ENCODE measurements at places on chromosomes 5 and 9.

GRCh38 chr5:133254803-133255202 lies 203.0 kb downstream of the HSPA4 start:
- H3K4me3 ChIP-seq = no peak overlapping the region
- H3K4me1 ChIP-seq = no peaks in the 10 kb centered on the region
- no peak for DNase-seq
- H3K27me3 ChIP-seq = peaks cover 5% of the 10 kb centered on the region

DNA sequence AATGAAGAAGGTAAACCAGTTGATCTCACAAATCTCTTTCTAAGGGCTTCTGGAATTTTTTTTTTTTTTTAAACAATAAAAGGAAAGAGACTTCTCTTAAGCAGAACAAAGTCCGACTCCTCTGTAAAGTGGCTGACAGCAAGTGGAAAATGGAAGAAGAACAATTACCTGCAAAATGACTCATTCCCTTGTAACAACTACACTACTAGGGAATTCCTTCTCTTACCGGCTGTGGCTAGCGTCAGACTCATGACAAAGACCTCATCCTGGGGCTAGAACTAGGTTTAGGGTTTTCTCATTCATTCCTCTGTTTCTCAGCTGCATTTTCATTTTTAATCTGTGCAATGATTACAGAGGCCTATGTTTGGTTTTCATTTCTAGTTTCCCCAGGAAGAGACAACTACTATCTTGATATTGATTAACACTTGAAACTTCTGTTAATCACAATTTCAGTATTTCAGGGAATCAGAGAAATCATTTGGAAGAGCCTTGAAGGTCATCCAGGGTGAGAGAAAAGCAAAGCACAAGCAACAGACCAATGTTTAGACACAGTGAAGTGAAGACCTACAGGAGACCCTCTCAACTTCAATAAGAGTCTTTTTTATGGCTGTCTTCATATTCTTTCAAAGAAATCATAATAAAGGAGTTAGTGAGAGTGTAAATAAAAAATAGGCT lies 437.9 kb downstream of the RAB3C start:
- peak; percentile 31 for DNase-seq
- H3K27ac ChIP-seq = no peak overlapping the region
- H3K4me3 ChIP-seq = no peak overlapping the region
- no peaks in the 10 kb centered on the region for H3K36me3 ChIP-seq

DNA sequence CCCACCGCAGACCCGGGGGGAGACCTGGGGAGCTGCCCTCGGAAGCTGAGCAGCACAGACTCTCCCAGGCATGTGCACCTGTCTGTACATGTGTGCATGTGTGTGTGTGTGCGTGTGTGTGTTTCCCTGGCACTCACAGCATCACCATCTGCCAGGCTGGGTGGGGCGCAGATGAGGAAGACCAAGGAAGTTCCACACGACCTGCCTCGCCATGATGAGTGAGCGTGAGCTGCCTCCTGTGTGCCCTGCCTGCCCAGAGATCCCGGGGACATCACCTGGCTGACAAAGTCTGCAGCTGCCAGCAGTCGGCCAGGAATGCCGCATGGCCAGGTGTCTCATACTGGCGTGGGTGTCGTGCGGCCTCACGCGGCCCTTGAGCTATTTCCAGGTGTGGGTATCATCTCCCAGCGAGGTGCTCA lies 4.0 kb upstream of the GPSM1 start:
- H3K27ac ChIP-seq = no peak overlapping the region
- no peak overlapping the region for H3K4me3 ChIP-seq
- H3K27me3 ChIP-seq = no peaks in the 10 kb centered on the region
- H3K4me1 ChIP-seq = peaks cover 20% of the 10 kb centered on the region

- H3K27me3 ChIP-seq = no peaks in the 10 kb centered on the region
- peaks cover 19% of the 10 kb centered on the region for H3K4me1 ChIP-seq
- no peak overlapping the region for H3K4me3 ChIP-seq
- H3K36me3 ChIP-seq = no peaks in the 10 kb centered on the region
- DNase-seq = no peak
These were observed 52.1 kb downstream of the TLE1 start for GRCh38 chr9:81637276-81637675.

DNA sequence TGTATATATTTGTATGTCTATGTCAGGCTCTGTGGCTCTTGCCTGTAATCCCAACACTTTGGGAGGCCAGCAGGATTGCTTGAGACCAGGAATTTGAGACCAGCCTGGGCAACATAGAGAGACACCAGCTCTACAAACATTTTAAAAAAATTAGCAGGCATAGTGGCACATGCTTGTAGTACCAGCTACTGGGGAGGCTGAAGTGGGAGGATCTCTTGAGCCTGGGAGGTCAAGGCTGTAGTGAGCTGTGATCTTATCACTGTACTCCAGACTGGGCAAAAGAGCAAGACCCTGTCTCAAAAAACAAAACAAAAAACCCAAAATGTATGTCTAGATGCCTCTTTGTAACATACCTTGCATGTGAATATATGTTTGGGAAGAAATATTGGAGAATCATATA lies 15.8 kb downstream of the ARRDC3 start:
- H3K4me3 ChIP-seq = no peak overlapping the region
- DNase-seq = no peak
- H3K36me3 ChIP-seq = peaks cover 44% of the 10 kb centered on the region
- H3K27ac ChIP-seq = no peak overlapping the region
- H3K4me1 ChIP-seq = no peaks in the 10 kb centered on the region

DNA sequence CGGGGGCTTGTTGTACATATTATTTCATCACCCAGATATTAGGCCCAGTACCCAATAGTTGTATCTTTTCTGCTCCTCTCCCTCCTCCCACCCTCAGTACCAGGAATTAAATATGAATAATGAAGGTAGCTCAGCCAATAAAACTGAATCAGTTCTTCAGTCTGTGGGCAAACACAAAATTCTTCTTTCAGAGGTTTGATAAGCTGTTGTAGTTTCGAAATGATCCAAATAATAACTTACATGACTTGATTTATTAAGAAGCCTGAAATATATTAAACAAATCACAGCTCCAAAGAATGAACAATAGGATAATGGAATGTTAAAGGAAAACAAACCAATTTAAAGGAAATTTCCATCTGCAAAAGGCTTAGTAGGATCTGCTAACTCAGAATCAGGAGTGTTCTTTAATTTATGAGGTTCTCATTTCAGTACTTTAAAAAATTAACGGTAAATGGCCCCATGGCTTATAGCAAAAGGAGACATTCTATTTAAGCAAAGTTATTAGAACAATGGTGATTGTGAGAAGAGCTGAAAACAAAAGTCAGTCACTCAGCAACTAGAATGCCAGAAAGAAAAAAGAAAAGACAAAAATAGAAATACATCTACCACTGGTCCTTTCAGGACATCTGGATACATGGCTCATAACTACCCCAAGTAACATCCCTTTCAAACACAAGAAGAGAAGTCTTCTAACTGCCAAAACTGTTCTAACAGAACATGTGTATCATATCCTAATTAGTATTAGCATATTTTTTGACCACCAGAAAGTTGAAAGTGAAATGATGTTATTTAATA lies 62.4 kb downstream of the NR3C1 start:
- H3K27ac ChIP-seq = peak overlapping the region; percentile 49
- no peaks in the 10 kb centered on the region for H3K27me3 ChIP-seq
- DNase-seq = peak; percentile 51
- no peak overlapping the region for H3K4me3 ChIP-seq
- no peaks in the 10 kb centered on the region for H3K36me3 ChIP-seq
- peaks cover 4% of the 10 kb centered on the region for H3K4me1 ChIP-seq

GRCh38 chr5:61735531-61735930 lies 403.5 kb downstream of the ZSWIM6 start:
- DNase-seq = peak; percentile 4
- H3K36me3 ChIP-seq = no peaks in the 10 kb centered on the region

DNA sequence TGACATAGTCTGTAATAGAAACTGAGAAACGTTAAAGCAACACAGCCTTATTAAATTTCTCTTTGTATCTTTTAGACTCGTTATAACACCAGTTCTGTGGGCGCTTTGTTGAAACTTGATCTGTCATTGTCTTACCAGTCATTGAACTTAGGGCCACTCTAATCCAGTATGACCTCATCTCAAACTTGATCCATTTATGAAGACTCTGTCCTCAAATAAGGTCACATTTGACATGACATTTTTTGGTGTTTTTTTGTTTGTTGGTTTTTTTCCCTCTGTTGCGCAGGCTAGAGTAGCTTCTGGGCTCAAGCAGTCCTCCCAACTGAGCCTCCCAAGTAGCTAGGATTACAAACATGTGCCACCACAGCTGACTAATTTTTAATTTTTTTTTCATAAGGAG lies 5.9 kb downstream of the APC start:
- peaks cover 5% of the 10 kb centered on the region for H3K4me1 ChIP-seq
- no peaks in the 10 kb centered on the region for H3K27me3 ChIP-seq
- no peak overlapping the region for H3K4me3 ChIP-seq

DNA sequence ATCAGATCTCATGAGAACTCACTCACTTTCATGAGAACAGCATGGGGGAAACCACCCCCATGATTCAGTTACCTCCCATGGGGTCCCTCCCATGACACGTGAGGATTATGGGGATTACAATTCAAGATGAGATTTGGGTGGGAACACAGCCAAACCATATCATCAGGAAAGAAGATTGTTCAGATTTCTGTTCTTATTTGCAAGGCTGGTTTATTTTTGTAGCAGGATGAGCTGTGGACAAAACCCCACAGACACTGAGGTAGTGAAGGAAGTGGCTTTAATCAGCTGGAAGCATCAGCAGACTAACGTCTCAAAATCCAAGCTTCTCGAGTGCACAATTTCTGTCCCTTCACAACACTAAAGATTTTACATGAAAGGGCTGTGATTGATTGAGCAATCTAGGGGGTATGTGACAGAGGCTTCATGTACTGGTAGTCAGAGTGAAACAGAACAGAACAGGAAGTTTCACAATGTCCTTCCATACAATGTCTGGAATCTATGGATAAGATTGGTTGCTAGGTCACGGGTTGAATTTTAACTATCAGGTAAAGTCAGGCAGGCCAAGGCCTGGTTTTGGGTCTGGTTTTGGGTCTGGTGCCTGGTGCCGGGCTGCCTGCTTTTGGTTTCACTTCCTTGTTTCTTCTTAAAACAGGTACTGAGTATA lies 91.3 kb upstream of the ZNF366 start:
- no peaks in the 10 kb centered on the region for H3K36me3 ChIP-seq
- H3K4me3 ChIP-seq = no peak overlapping the region
- peak; percentile 27 for DNase-seq
- no peaks in the 10 kb centered on the region for H3K27me3 ChIP-seq
- peaks cover 44% of the 10 kb centered on the region for H3K4me1 ChIP-seq

DNA sequence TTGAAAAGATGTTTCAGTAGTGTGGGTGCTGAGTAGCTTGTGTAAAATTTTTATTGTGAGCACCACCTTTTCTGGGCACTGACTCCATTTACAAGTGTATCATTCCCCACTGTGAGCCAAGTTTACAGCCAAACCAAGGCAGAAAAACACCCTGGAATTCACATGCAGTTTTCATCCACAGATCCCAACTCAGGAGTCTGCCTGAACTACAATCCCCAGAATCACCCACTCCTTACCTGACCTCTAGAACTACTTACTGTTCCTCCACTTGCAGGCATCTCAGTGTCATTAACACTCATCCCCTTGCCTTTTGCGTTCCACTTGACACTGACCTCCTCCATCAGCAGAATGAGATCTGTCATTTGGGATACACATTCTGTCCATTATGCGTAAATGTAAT lies 2042.6 kb upstream of the CDH6 start:
- H3K27me3 ChIP-seq = no peaks in the 10 kb centered on the region
- H3K4me1 ChIP-seq = no peaks in the 10 kb centered on the region
- DNase-seq = no peak
- H3K27ac ChIP-seq = no peak overlapping the region
- H3K36me3 ChIP-seq = no peaks in the 10 kb centered on the region

DNA sequence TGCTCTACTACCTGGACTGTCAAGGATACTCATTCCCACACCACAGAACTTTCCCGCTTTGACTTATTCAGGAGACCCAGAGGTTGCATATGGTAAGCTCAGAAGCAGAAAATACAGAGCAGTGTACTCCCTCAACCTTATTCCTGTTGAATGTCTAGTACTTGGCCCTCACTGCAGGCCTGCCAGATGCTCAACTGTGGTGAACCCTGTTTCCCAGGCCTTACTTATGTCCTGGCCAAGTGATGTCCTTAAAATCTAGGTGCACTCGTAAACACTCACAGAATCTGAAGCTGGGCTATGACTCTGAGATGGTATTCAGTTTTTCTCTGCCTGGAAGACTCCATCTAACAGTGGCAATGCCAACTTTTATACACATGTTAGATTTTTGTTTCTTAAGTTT lies 21.0 kb downstream of the DIAPH1 start:
- no peak overlapping the region for H3K4me3 ChIP-seq
- H3K27ac ChIP-seq = no peak overlapping the region
- H3K27me3 ChIP-seq = no peaks in the 10 kb centered on the region
- no peaks in the 10 kb centered on the region for H3K36me3 ChIP-seq
- no peak for DNase-seq

- H3K36me3 ChIP-seq = no peaks in the 10 kb centered on the region
- H3K4me1 ChIP-seq = peaks cover 8% of the 10 kb centered on the region
- DNase-seq = no peak
- no peak overlapping the region for H3K4me3 ChIP-seq
- no peaks in the 10 kb centered on the region for H3K27me3 ChIP-seq
These were observed 277.8 kb downstream of the PRELID2 start for GRCh38 chr5:145557345-145557744.

DNA sequence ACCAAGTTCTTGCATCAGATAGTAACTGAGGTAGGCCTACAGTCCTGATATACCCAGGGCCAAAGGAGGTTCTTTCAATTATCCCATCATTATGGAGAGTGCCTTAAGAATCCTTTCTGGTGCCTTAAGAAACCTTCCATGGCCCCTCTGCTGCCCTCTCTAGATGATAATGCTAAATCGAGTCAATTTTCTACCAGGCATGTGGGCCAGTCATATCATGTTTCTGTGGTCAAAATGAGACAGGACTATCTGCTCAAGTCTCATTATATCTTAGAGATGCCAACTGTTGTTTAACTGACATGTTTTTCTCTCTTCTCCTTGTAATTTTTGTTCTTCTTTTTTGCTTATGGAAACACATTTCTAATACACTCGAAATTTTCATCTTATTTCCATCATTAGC lies 127.6 kb downstream of the EDIL3 start:
- no peak for DNase-seq
- no peak overlapping the region for H3K27ac ChIP-seq
- H3K4me3 ChIP-seq = no peak overlapping the region
- H3K27me3 ChIP-seq = no peaks in the 10 kb centered on the region

GRCh38 chr9:14906000-14906399 lies 4.2 kb downstream of the FREM1 start:
- no peak for DNase-seq
- peaks cover 3% of the 10 kb centered on the region for H3K27me3 ChIP-seq
- H3K4me3 ChIP-seq = no peak overlapping the region

DNA sequence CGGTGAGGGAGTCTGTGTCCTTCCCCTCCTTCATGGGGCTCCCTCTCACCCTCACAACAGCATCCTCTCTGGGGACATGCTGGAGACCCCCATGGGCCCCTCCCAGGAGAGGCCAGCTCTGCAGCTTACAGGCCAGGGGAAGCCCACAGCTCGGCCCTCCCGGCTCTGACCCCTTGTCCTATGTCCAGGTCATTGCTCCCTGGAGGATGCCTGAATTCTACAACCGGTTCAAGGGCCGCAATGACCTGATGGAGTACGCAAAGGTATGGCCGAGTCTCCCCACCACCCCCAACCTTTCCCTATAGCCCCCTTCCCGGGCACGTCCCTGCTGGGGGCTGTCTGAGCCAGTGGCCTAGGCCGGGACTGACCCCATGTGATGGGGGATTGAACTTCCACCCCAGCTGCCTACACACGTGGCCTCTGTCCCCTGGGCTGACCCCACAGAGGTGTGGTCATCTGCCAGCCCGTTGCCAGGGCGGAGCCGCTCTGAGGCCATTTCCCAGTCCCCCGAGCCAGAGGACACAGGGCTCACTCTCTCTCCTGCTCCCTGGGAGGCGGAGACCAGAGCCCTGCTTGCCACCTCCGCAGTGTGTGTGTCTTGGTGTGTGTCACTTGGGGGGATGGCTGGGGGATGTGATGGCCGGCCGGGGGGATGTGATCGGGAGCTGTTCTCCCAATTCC lies 21.9 kb downstream of the ASS1 start:
- DNase-seq = no peak
- no peak overlapping the region for H3K27ac ChIP-seq
- no peaks in the 10 kb centered on the region for H3K36me3 ChIP-seq
- no peak overlapping the region for H3K4me3 ChIP-seq
